ENCODE measurements at places on chromosomes 2 and 18.

GRCh38 chr2:23561088-23561487 is 176.1 kb downstream of the KLHL29 start:
- DNase-seq: no peak

GRCh38 chr2:216335252-216335651 is 37.0 kb downstream of the MARCHF4 start:
- DNase-seq: no peak

- no peak for DNase-seq
These were observed 2.5 kb downstream of the HPCAL1 start for GRCh38 chr2:10305254-10305635.

DNA sequence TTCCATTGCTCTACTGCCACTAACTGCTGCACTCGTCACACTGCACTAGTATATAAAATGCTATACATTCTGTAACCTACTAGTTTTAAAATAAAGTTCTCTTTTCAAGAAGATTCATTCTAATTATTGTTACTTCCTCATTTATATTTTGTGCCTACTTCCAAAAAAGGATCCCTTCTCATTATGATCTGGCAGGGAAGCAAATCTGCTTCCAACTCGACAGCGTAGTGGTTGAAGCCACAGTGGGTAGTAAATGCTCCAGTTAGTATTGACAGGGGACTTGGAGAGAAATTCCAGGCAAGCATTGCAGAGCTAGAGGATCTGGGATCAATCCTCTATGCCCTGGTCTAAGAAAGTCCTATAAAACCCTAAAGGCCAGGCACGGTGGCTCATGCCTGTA is 53.3 kb upstream of the AP1S3 start:
- DNase-seq: no peak

GRCh38 chr2:54206596-54206995 is 49.4 kb downstream of the TSPYL6 start:
- peak; percentile 14 for DNase-seq

GRCh38 chr18:79788734-79789085 is 9.0 kb upstream of the KCNG2 start:
- DNase-seq: no peak

Measured in GM04504 (cell line).